Activated CD4-positive, alpha-beta T cell treated with anti-CD3 and anti-CD28 coated beads, Interleukin-2, amount 50 U/mL, for 1 hour (primary cell): ENCODE measurements at places on chromosomes 7 and 10.

GRCh38 chr7:2109936-2110609 lies 122.7 kb downstream of the MAD1L1 start:
- DNase-seq, result no peak

- no peak for DNase-seq
Observed at GRCh38 chr10:43044448-43044921, 32.4 kb upstream of the RET start.

DNA sequence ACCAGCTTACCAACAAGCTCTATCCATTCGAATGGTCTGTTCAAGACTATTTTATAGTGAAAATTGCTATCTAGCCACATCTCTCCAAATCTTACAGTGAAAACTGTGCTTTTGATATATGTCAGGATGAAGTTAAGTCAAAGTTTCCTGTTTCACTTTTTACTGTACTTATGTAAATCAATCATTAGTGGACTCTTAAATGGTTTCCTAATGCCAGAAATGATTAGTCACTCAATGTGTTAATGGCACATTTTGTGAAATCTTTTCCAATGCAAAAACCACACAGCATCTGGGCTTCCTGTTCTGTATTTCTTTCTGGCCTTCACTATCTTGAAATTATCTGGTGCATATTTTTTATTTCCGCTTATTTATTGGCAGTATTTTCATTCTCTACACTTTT lies 87.3 kb upstream of the STEAP1B start:
- no peak for DNase-seq

GRCh38 chr7:98869027-98869596 lies 702 bp downstream of the TMEM130 start:
- no peak for DNase-seq

- DNase-seq, result no peak
Observed at GRCh38 chr10:48449501-48450232, 143.2 kb downstream of the MAPK8 start.

DNA sequence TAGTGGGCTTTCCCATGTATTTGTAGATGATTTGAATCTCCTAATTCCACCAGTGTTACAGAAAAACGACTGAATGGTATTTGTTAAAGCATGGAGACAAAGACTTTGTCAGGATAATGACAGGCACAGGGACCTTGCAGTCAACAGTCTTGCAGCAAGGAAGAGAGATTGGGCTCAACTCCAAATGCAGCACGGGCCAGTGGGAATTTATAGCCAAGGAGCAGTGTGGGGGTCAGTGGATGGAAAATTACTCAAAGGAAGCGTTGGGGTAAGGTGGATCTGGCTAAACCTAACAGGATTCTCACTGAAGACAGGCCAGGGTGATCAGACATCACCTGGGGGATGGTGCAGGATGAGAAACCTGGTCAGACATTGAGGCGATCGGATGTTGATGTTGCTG lies 24.3 kb downstream of the CPVL start:
- DNase-seq, result no peak

GRCh38 chr7:134327896-134328295 lies 11.2 kb upstream of the SLC35B4 start:
- peak; percentile 44 for DNase-seq

GRCh38 chr7:75038508-75038907 lies 35.1 kb downstream of the RCC1L start:
- no peak for DNase-seq

- no peak for DNase-seq
Observed at GRCh38 chr7:2181077-2181854, 51.5 kb downstream of the MAD1L1 start.

DNA sequence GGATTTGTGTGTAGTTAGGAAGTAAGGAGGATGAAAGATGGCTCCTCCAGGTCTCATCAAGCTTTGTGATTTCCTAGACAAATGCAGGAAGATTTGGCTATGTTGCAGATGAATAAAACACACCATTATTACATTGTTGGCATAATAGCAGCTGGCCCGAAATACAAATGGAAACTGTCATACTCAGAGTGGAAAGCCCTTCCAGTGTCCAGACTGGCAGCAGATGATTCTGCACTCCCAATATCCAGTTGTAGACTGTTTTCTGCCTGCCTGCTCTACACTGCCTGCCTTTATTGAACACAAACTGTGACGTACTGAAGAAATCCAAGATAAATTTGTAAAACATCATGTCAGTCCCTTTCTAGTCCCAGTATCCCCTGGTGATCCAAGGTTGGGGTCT lies 99.7 kb upstream of the FZD1 start:
- DNase-seq, result no peak

DNA sequence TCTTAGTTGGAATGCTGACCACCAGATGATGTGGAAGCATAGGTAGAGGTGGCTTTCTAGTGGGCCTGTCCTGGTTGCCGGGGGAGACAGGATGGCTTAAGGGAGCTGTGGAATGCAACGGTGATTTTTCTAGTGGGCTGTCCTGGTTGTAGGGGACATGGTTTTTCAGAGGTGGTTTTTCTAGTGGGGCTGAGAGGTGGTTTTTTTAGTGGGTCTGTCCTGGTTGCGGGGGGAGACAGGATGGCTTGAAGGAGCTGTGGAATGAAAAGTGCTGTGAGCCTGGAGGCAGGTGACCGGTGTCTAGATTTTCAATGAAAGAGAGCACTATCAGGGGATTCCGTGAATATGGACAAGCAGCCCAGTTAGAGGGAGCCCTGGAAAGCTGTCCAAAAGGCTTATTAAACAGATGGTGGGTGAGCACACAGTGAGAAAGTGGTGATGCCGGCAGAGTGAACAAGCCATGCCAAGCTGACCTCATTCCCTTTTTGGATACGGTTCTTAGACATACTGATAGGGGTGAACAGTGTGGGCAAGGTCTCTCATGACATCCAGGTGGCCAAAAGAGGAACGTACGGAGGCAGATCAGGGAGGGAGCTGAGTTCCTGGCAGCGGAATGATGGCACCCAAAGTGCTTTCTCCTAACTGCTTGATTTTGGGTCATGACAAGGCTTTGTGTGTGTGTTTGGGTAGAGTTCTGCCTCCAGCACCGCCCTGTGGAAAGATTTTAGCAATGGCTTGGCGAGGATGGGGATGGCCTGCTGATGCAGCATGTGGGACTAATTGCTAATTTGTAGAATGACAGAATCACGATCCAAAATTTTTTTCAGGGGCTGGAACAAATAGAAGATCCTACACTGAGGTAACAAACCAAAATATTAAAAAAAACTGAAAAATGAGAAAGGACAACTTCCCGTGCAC lies 126.6 kb downstream of the TMEM178B start:
- DNase-seq, result no peak

- DNase-seq, result no peak
Observed at GRCh38 chr7:73828107-73828803, 2.5 kb upstream of the CLDN4 start.

DNA sequence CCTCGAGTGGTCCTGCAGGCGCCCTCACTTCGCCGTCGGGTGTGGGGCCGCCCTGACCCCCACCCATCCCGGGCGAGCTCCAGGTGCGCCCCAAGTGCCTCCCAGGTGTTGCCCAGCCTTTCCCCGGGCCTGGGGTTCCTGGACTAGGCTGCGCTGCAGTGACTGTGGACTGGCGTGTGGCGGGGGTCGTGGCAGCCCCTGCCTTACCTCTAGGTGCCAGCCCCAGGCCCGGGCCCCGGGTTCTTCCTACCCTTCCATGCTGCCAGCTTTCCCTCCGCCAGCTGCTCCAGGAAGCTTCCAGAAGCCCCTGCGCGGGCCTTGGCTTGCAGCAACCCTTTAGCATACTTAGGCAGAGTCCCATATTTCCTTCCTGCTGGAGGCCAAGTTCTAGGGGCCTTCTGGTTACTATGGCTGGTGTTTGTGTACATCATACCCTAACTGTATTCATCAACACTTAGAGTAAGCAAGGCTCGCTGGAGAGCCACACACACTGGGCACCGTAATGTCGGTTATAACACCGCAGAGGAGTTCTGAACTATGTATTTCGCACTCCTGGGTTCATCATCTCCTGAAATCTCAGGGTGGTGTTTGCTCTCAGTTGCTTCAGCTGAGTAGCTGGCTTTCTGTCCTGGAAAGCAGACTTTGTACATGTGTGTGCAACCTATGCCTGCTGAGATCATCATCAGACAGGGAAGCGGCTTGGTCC lies 471 bp downstream of the MGMT start:
- no peak for DNase-seq

GRCh38 chr7:36868727-36869411 lies 144.6 kb upstream of the AOAH start:
- DNase-seq, result no peak

DNA sequence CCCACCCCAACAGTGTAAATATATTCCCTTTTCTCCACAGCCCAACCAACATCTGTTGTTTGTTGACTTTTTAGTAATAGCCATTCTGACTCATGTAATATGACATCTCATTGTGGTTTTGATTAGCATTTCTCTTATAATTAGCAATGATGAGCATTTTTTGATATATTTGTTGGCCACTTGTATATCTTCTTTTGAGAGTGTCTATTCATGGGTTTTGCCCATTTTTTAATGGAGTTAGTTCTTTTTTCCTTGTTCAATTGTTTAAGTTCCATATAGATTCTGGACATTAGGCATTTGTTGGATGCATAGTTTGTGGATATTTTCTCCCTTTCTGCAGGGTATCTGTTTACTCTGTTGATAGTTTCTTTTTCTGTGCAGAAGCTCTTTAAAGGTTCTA lies 340.1 kb downstream of the NXPH1 start:
- DNase-seq, result no peak

DNA sequence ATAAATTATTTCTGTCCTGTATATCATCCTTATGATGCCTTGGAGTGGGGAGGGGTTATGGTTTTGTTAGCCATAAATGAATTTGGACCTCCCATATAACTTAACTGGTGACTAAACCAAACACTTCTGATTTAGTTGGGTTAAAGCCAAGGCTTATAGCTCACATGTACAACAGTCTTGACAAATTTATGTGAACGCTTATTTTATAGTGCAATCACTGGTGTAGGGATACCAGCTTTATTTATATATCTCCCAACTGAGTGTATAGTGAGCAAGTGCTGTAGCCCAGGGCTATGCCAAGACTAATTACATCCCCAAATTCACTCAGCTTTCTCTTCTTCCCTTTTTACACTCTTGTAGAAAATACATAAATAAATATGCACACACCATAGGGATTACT lies 956.2 kb downstream of the SORCS3 start:
- no peak for DNase-seq

DNA sequence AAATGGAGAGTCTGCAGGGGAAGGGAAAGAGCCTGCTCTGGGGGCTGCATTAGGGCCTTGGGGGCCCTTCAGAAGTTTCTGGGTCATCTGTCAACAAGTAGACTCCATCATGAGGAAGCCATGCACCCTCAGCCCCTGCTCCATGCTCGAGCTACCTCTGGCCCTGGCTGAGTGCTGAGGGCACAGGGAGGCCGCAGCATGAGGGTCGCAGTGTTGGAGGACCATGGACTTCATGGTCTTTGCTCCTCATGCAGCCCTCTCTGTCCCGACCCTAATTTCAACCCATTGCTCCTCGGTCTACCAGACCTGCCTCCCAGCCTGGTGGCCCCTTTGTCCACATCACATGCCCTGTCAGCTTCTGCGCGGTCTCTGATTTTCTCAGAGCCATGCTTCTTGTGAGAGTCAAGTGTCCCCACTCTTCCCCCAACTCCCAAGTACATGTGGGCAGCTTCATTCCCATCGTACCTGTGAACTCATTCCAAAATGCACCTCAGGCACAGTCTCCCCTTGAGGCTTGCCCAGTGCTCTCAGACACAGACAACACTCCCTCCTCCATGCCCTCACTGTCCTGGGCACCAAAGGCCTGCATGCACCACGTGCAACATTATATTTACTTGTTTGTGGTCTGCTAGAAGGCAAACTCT lies 14.7 kb downstream of the ZNF488 start:
- DNase-seq, result no peak

GRCh38 chr10:82251222-82251906 lies 376.4 kb downstream of the NRG3 start:
- DNase-seq, result no peak

DNA sequence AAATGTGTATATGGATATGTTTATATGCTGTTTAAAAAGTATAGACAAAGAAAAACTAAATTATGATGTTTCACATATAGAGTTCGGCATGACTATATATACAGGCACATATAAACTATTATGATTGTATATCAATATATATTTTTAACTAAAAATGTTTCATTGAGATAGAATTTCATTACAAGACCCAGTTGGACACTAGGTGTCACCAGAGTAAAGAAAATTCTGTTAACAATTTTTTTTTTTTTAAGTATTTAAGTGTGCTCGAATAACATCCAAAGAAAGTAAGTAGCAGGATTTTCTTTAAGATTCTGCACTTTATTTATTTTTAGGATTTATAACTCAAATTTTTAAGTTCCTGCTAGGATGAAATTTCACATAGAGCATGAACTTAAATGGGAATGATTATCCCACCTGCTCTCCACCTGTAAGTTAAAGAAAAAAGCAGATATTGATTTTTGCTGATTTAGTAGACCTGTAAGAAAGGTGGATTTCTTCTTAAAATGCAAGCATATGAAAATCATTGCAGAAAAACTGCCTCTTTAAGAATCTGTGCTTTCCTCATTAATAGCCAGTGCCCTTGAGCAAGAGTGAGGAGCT lies 961.5 kb downstream of the PCDH15 start:
- DNase-seq, result no peak

DNA sequence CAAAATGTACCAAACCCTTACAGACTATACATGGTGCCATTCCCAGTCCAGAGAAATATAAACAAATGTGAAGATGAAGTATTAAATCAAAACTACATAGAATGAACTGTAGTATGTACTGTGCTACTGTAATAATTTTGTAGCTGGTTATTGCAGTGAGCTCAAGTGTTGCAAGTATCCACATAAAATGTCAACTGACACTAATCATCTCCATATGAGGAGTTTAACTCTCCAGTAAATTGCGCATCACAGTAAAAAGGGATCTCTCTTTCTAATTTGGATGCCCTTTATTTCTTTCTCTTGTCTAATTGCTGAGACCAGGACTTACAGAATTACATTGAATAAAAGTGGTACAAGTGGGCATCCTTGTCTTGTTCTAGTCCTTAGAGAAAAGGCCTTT lies 165.5 kb downstream of the CPED1 start:
- DNase-seq, result no peak

- no peak for DNase-seq
Observed at GRCh38 chr10:117663750-117664149, 121.2 kb downstream of the EMX2 start.

GRCh38 chr10:106957823-106958588 lies 206.5 kb downstream of the SORCS1 start:
- DNase-seq, result no peak

- DNase-seq, result no peak
Observed at GRCh38 chr7:122006687-122007086, 133.7 kb downstream of the PTPRZ1 start.
